ENCODE measurements at places on chromosomes 2 and 18.

DNA sequence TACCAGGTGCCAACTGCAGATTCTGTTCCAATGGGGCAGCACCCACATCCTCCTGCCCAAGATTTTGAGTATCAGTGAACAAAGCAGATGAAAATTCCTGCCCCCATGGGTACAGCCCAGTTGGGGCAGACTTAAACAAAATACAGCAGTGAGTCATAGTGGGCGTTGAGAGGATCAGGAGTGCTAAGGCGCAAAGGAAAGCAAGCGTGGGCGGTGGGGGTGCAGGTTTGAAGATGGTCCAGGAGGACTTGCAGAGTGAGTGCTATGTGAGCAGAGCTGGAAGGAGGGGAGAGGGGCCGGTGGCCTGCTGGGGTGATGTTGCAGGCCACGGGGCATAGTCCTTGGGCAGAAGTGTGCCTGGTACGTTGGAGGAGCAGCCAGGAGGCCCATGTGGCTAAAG, 24.7 kb downstream of the STEAP3 start:
- DNase-seq: no peak

GRCh38 chr18:35811896-35812295, 160.6 kb upstream of the RMP24 start:
- DNase-seq: no peak

DNA sequence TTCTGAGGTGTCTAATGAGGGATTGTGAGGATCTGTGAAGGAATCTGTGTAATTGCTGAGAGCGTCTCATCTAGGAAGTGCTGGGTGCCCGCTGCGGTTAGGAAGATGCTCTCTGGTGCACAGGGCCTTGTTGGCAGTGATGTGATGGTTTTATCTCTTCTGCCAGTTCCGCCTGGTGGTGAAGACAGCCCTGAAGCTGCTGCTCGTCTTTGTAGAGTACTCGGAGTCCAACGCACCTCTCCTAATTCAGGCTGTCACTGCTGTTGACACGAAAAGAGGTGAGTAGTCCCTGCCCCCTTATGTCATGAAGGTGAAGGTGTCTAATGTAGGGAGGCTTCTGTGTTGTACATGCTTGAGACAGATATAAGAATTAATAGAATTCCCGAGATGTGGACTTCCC, 234.2 kb downstream of the TPGS2 start:
- no peak for DNase-seq

DNA sequence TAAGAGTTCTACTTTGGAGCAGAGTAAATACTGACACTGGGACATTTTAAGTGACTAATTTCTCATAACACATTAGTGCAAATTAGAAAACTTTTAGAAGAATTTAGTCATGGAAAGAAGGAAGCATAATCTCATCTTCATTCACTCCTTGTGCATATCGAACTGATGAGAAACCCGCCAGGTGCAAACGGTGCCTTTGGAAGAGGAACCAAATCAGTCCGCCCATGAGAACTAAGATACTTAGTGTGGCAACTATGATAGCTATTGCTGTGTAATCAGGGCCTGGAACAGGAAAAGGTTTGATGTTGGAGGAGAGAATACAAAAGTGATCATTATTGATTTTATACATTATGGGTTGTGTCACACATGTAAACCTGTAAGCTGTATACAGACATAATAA, 6.9 kb upstream of the CD302 start:
- DNase-seq: no peak

- DNase-seq: peak; percentile 48
These were observed 189.2 kb downstream of the NCKAP5 start for GRCh38 chr2:133378928-133379549.

DNA sequence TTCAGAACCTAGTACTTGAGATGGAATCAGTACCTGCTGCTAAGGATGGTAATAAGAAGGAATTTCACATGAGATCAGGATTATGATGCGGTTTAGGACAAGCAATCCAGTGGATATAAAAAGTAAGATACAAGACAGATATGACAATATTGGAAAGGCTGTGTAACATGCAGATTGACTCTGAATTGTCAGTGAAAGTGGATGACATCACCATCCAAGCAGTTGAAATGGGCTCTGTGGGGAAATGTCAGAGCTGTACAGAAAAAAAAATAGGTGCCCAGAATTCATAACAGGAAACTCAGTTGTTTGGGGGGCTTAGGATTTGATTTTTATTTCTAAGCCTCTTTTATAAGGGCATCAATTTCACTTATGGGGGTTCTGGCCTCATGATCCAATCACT, 438.3 kb downstream of the SPAG16 start:
- DNase-seq: no peak

DNA sequence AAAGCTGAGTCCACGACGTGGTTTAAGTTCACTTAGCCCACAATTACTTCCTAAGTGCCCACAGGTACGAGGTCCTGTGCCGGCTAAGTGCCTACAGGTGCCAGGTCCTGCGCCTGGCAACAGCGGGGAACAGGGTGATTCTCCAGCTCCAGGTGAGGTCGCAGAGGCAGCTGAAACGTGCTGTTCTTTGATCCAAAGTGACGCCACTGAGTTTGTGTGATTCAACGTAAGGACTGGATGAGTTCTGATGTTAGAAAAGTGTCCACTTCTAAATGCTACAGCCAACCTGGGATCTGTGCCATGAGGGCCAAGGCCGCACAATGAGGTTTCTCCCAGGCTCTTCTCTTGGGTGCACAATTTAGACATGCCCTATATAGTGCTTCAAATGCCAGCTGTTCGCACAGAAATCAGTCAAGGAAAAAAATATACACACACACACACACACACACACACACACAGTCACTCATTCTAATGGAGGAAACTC, 57.5 kb downstream of the NDUFA10 start:
- DNase-seq: no peak

DNA sequence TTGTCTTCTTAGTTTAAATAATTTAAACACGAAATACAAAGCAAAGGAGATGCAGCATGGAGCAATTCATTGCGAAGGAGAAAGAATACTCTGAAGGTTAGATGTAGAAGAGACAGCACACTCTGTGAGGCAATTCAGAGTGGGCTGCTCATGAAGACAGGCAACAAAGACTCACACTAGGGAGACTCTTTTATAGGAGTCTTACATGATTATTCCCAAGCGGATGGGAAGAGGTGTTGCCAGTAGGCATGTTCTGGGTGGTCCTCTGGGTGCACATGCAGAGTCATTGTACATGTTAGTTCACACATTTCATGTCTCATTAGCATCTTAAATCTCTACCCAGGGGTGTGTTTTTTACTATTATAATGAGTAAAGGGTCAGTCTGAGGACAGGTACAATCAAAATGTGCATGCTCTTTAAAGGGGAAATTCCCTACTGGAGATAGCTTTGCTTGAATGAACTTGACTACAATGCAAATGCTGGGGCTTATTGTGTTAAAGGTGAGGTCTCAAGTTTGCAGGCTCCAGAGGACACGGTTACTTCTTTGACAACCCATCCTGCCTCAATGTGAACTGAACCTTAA, 275.5 kb downstream of the CDH19 start:
- no peak for DNase-seq

GRCh38 chr2:149716687-149717086, 129.1 kb upstream of the MMADHC start:
- no peak for DNase-seq

GRCh38 chr2:37671816-37672103, 318 bp upstream of the CDC42EP3 start:
- no peak for DNase-seq
